ENCODE measurements at places on chromosomes 11 and 22.

GRCh38 chr22:42887523-42888507 is 30.7 kb upstream of the ARFGAP3 start:
- no peak for DNase-seq
- H3K36me3 ChIP-seq: peaks cover 7% of the 10 kb centered on the region
- H3K27me3 ChIP-seq: no peaks in the 10 kb centered on the region
- H3K4me1 ChIP-seq: peaks cover 19% of the 10 kb centered on the region
- no peak overlapping the region for H3K4me3 ChIP-seq

DNA sequence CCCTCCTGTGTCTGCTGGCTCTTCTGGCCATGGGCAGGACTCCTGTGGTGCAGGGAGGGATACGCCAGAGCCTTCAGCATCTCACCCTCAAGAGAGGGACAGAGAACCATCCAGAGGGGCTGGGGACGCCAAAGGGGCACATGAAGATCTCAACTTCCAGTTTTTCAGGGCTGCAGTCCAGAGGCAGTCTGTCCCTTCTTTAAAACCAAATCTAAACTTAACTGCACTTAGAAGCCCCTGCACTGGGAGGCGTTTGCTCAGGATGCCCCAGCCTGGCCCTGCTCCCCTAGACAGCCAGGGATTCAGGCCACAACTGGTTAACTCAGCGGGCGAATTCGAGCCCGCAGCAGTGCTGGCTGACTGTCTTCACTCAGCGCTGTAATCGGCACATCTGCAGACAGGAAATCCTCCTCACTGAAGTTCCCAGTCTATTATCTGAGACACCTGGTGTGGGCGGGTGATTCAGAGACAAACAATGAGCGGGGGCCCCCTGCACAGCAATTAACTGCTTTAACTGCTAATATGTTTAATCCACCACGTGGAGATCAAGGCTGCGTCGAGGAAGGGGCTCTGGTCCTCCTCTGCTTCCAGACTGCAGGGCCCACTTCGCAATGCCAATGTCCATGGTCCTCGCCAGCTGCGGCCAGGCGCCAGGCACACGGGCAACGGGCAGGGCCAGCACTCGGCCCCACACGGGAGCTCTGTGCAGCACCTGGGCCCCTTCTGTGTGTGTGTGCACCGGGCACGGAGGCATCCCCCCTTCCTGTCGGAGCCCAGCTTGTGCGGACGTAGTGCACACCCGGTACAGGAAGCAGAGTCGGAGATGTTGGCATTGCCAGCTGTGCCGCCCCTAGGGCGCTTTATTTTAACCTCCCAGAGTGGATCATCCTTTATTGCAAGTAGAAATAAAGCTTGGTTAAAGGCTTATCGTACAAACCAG is 36.9 kb upstream of the GNB1L start:
- peak overlapping the region; percentile 79 for H3K4me3 ChIP-seq
- peak overlapping the region; percentile 84 for H3K27ac ChIP-seq
- no peaks in the 10 kb centered on the region for H3K27me3 ChIP-seq
- H3K36me3 ChIP-seq: no peaks in the 10 kb centered on the region
- H3K4me1 ChIP-seq: peaks cover 25% of the 10 kb centered on the region

DNA sequence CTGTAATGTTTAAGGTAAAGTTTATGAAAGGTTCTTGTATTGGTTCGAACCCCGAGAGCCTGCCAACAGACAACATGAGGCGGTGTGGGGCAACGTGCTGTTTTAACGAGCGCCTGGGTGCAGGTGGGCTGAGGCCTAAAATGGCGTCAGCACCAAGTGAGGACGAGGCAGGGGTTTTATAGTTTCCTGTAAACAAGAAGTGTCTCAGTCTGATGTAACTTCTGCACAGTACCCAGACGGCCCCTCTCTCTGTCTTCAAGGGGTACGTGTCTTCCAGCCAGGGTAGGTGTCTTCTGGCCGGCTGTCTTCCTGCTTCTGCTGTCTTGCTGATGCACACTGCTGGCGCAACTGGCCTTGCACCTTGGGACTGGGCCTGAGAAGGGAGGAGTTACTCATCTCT is 2.7 kb downstream of the PPFIBP2 start:
- H3K27ac ChIP-seq: no peak overlapping the region
- peaks cover 67% of the 10 kb centered on the region for H3K4me1 ChIP-seq
- no peak for DNase-seq
- no peak overlapping the region for H3K4me3 ChIP-seq
- no peaks in the 10 kb centered on the region for H3K36me3 ChIP-seq

- no peaks in the 10 kb centered on the region for H3K36me3 ChIP-seq
- H3K27ac ChIP-seq: no peak overlapping the region
- no peak for DNase-seq
- H3K4me3 ChIP-seq: no peak overlapping the region
- H3K4me1 ChIP-seq: no peaks in the 10 kb centered on the region
- H3K27me3 ChIP-seq: peaks cover 22% of the 10 kb centered on the region
These were observed 1.4 kb upstream of the PIWIL3 start for GRCh38 chr22:24775769-24776492.

- no peak for DNase-seq
- peaks cover 18% of the 10 kb centered on the region for H3K27me3 ChIP-seq
These were observed at the start of gene ZNF280A for GRCh38 chr22:22520020-22520656. Gene ZNF280A (minus strand): TSS chr22:22520270. CDS start chr22:22515630, 4,640 bp downstream.

DNA sequence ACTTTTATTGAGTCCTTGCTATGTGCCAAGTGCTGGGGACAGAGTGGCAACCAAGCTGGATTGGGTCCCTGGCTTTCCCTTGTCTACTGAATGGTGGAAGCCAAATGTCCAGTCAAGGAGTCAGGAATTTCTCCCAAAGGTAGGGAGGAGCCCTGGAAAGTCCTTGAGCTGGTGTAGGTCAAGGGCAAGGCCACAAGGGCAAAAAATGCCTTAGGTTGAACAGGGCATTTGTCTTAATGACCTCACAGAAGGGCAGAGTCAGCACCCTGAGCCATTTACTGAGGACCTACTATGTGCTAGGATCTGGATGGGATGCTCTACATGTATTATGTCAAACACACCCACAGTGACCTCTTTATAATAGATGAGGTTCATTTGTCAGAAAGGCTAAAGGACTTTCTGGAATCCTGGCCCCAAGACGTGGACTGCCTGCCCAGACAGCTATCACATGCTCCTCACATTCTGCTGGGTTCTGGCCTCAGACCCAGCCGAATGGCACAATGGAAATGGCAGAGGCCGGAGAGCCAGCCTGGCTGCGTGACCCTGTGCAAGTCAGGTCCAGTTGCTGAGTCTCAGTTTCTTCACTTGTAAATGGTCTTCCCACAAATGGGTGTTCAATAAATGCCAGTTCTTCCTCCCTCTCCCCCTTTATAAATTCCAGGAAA is 17.7 kb downstream of the MOGAT2 start:
- no peak overlapping the region for H3K27ac ChIP-seq
- no peaks in the 10 kb centered on the region for H3K4me1 ChIP-seq
- peaks cover 26% of the 10 kb centered on the region for H3K27me3 ChIP-seq

DNA sequence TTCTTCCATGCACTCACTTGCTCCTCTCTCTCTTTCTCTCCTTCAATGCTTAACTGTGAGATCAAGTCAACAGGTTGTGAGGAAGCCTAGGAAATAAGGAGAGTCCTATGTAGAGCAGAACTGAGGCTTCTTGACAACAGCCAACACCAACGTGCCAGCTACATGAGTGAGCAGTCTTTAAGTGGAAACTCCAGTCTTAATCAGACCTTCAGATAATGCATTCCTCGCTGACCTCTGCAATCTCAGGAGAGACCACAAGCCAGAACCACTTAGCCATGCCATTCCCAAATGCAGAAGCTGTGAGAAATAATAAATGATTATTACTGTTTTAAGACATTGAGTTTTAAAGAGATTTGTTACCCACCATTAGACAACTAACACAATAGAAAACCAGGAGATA is 6.1 kb upstream of the TEAD1 start:
- no peak overlapping the region for H3K4me3 ChIP-seq
- peaks cover 4% of the 10 kb centered on the region for H3K36me3 ChIP-seq
- H3K4me1 ChIP-seq: no peaks in the 10 kb centered on the region
- no peak for DNase-seq
- H3K27me3 ChIP-seq: peaks cover 60% of the 10 kb centered on the region

GRCh38 chr11:125132071-125132470 is 20.6 kb upstream of the TMEM218 start:
- DNase-seq: no peak
- peaks cover 75% of the 10 kb centered on the region for H3K27me3 ChIP-seq
- peaks cover 8% of the 10 kb centered on the region for H3K36me3 ChIP-seq
- no peak overlapping the region for H3K27ac ChIP-seq

- H3K4me1 ChIP-seq: peaks cover 20% of the 10 kb centered on the region
- peak overlapping the region; percentile 95 for H3K4me3 ChIP-seq
- peak overlapping the region; percentile 98 for H3K27ac ChIP-seq
These were observed 89.1 kb downstream of the RPS6KA4 start for GRCh38 chr11:64447831-64448598.

- H3K4me3 ChIP-seq: no peak overlapping the region
- no peaks in the 10 kb centered on the region for H3K4me1 ChIP-seq
- DNase-seq: no peak
- H3K36me3 ChIP-seq: no peaks in the 10 kb centered on the region
These were observed 2.0 kb downstream of the LRRC4C start for GRCh38 chr11:41457216-41458014.

- peak overlapping the region; percentile 98 for H3K27ac ChIP-seq
- H3K27me3 ChIP-seq: no peaks in the 10 kb centered on the region
- peaks cover 3% of the 10 kb centered on the region for H3K36me3 ChIP-seq
These were observed 599 bp downstream of the SIK3 start for GRCh38 chr11:117097389-117098268.

- no peaks in the 10 kb centered on the region for H3K27me3 ChIP-seq
- no peak for DNase-seq
- peaks cover 24% of the 10 kb centered on the region for H3K36me3 ChIP-seq
These were observed 14.8 kb downstream of the CSF2RB start for GRCh38 chr22:36928196-36928595.

GRCh38 chr11:63920126-63920938 is 3.4 kb upstream of the RCOR2 start:
- H3K27ac ChIP-seq: no peak overlapping the region
- H3K4me1 ChIP-seq: peaks cover 21% of the 10 kb centered on the region
- peak overlapping the region; percentile 51 for H3K4me3 ChIP-seq
- H3K36me3 ChIP-seq: no peaks in the 10 kb centered on the region
- no peak for DNase-seq

GRCh38 chr11:63512816-63513215 is 6.9 kb downstream of the LGALS12 start:
- no peak overlapping the region for H3K4me3 ChIP-seq
- H3K27me3 ChIP-seq: peaks cover 5% of the 10 kb centered on the region
- no peak overlapping the region for H3K27ac ChIP-seq
- no peaks in the 10 kb centered on the region for H3K36me3 ChIP-seq
- no peaks in the 10 kb centered on the region for H3K4me1 ChIP-seq

- peak overlapping the region; percentile 94 for H3K4me3 ChIP-seq
- peaks cover 20% of the 10 kb centered on the region for H3K36me3 ChIP-seq
- peak overlapping the region; percentile 98 for H3K27ac ChIP-seq
- peak; percentile 53 for DNase-seq
- H3K4me1 ChIP-seq: peaks cover 16% of the 10 kb centered on the region
These were observed 1.0 kb upstream of the RELA start for GRCh38 chr11:65663639-65664200.

- H3K27me3 ChIP-seq: peaks cover 36% of the 10 kb centered on the region
- H3K4me1 ChIP-seq: no peaks in the 10 kb centered on the region
- DNase-seq: no peak
- H3K27ac ChIP-seq: no peak overlapping the region
These were observed 383.3 kb downstream of the SHANK2 start for GRCh38 chr11:70869054-70869453.

DNA sequence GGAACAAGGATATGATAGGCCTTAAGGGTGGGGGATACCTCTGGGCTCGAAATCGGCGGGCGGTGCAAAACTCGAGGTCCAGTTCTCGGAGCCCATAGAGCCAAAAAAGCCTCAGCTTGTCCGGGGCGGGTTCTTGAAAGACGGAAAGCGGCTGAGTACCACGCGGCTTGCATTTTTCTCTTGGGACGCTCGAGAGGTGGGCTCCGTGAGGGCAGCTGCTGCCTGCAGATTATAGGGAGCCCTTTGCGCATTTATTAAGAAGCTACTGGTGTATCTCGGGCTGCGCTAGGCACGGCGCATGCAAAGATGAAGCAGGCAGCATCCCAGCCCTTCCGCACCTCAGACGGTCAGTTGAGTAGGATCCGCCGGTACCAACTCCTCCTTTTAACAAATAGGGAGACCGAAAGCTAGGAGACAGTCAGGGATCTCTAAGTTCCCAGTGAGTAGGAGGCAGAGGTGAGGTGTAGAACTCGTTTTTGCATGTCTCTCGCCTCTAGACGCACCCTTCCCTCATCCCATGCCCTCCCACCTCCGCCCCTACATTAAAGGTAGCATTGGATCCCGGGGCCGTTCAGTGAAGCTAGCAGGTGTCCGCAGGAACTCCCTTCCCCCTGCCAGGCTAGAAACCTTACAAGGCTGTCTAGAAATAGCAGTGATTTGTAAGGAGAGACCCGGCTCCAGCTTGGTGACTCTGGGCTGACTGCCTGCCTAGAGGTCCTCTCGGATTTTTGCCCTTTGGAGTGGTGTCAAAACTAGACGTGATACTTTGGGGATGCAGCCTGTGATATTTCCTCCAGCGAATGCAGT is 768 bp downstream of the LDHA start:
- H3K36me3 ChIP-seq: no peaks in the 10 kb centered on the region
- no peak for DNase-seq
- no peaks in the 10 kb centered on the region for H3K27me3 ChIP-seq
- peak overlapping the region; percentile 97 for H3K4me3 ChIP-seq

DNA sequence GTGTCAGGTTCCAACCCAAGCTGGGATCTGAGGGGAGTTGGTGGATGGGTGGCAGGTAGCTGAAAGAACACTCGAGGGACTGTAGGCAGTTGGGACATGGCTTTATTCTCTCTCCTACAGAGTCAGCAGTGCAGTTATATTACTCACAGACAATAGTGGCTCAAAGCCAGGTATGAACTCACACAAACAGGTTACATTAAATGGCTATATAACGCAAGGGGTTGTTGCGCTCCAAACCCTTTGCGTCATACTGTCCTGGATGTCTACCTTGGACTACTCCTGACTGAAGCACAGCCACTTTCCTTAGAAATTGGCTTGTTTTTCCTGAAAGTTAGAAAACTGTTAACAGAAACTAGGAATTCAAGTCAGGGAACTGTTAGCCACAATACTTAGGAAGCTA is 66.4 kb upstream of the OR4B1 start:
- no peak overlapping the region for H3K4me3 ChIP-seq
- peaks cover 7% of the 10 kb centered on the region for H3K4me1 ChIP-seq
- H3K36me3 ChIP-seq: peaks cover 57% of the 10 kb centered on the region
- no peak overlapping the region for H3K27ac ChIP-seq
- no peak for DNase-seq

- no peaks in the 10 kb centered on the region for H3K36me3 ChIP-seq
- H3K27me3 ChIP-seq: no peaks in the 10 kb centered on the region
- H3K4me3 ChIP-seq: no peak overlapping the region
- DNase-seq: no peak
- H3K27ac ChIP-seq: no peak overlapping the region
These were observed 1.4 kb upstream of the SOX6 start for GRCh38 chr11:16357775-16358174.

DNA sequence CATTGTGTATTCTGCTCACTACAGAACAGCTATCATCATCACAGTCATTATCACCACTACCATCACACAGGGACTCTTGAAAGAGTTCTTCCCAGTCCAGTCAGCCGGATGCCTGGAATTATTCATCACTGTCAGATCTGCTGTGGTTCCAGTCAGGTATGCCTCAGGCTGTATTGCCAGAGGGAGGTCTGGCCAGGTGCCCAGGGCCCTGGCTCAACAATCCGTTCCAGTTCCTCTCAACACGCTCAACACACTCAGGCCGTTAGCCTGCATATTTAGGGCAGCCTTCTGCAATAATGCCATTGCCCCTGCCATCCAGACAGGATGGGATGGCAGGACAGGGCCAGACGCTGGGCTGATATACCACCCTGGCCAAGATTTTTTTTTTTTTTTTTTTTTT is 28.6 kb upstream of the RASL10A start:
- DNase-seq: no peak
- peaks cover 3% of the 10 kb centered on the region for H3K4me1 ChIP-seq
- H3K4me3 ChIP-seq: no peak overlapping the region
- no peak overlapping the region for H3K27ac ChIP-seq
- H3K27me3 ChIP-seq: no peaks in the 10 kb centered on the region
- H3K36me3 ChIP-seq: peaks cover 22% of the 10 kb centered on the region
